ENCODE measurements at places on chromosomes 7 and 10.

GRCh38 chr7:93053209-93053948 is 64.4 kb downstream of the SAMD9 start:
- no peaks in the 10 kb centered on the region for H3K27me3 ChIP-seq
- no peaks in the 10 kb centered on the region for H3K4me1 ChIP-seq
- no peak for DNase-seq

DNA sequence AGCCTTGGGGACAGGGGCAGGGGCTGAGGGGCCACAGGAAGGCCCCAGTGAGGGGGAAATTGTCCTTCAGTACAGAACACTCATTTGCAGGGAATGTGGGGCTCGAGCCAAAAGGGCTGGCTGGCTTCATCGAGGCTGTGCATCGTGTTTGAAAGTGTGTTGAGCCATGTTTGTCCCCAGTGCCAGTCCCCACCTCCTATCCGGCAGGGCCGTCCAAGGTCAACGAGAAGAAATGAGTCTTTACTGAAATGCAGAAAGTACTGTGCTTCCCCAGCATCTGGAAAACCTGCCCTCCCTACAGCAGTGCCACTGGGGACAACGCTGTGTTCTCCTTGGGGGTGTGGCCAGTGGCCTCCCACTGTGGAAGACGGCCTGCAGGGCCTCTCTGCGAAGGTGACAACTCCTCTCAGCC is 214.1 kb downstream of the KLF6 start:
- H3K4me3 ChIP-seq, result no peak overlapping the region
- no peaks in the 10 kb centered on the region for H3K27me3 ChIP-seq
- peak; percentile 55 for DNase-seq
- H3K36me3 ChIP-seq, result no peaks in the 10 kb centered on the region
- no peaks in the 10 kb centered on the region for H3K4me1 ChIP-seq

DNA sequence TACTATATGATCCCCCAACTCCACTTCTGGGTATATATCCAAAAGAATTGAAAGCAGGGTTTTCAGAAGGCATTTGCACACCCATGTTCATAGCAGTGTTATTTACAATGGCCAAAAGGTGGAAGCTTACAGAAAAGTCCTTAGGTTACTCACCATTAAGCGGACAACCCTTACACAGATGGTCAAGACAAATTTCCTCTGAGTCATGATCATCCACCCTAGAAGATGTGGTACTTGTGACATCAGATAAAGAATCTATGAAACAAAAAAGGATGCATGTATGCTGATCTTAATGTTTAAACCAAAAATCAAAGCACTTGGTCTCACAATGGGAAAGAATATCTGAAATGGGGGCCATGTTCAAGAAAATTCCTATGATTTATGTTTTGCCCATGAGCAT is 31.1 kb downstream of the ZC3HAV1 start:
- H3K27ac ChIP-seq, result no peak overlapping the region
- peaks cover 88% of the 10 kb centered on the region for H3K36me3 ChIP-seq
- no peak for DNase-seq
- H3K4me1 ChIP-seq, result peaks cover 3% of the 10 kb centered on the region
- no peak overlapping the region for H3K4me3 ChIP-seq

DNA sequence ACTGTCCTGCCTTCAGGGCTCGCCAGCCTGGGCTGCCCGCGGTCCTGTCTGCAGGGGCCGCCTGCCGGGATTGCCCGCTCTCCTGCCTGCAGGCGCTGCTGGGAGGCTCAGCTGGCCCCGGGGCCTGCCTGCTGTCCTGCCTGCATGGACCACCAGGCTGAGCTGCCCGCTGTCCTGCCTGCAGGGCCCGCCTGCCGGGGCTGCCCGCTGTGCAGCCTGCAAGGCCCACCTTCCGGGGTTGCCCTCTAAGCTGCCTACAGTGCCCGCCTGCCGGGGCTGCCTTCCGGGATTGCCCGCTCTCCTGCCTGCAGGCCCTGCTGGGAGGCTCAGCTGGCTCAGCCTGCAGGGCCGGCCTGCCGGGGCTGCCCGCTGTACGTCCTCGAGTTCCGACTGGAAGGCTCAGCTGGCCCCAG is 164.4 kb downstream of the GLRX3 start:
- H3K4me1 ChIP-seq, result no peaks in the 10 kb centered on the region
- DNase-seq, result no peak
- H3K27ac ChIP-seq, result no peak overlapping the region
- no peaks in the 10 kb centered on the region for H3K36me3 ChIP-seq
- H3K27me3 ChIP-seq, result no peaks in the 10 kb centered on the region
- no peak overlapping the region for H3K4me3 ChIP-seq

- H3K27me3 ChIP-seq, result no peaks in the 10 kb centered on the region
- H3K4me3 ChIP-seq, result no peak overlapping the region
- no peaks in the 10 kb centered on the region for H3K36me3 ChIP-seq
- H3K27ac ChIP-seq, result no peak overlapping the region
- no peak for DNase-seq
These were observed 290.2 kb downstream of the C7orf25 start for GRCh38 chr7:42621543-42622219.

GRCh38 chr7:2371329-2371728 is 16.7 kb downstream of the EIF3B start:
- no peak overlapping the region for H3K27ac ChIP-seq
- no peak overlapping the region for H3K4me3 ChIP-seq
- H3K27me3 ChIP-seq, result no peaks in the 10 kb centered on the region
- H3K36me3 ChIP-seq, result peaks cover 96% of the 10 kb centered on the region
- H3K4me1 ChIP-seq, result no peaks in the 10 kb centered on the region

GRCh38 chr10:68142761-68143160 is 33.5 kb downstream of the MYPN start:
- H3K4me1 ChIP-seq, result no peaks in the 10 kb centered on the region
- no peak overlapping the region for H3K27ac ChIP-seq
- H3K4me3 ChIP-seq, result no peak overlapping the region
- H3K36me3 ChIP-seq, result no peaks in the 10 kb centered on the region
- no peaks in the 10 kb centered on the region for H3K27me3 ChIP-seq
- DNase-seq, result no peak

GRCh38 chr10:21995557-21995956 is 8.0 kb downstream of the DNAJC1 start:
- no peak overlapping the region for H3K4me3 ChIP-seq
- no peaks in the 10 kb centered on the region for H3K4me1 ChIP-seq
- H3K27me3 ChIP-seq, result no peaks in the 10 kb centered on the region
- H3K36me3 ChIP-seq, result no peaks in the 10 kb centered on the region
- no peak overlapping the region for H3K27ac ChIP-seq

DNA sequence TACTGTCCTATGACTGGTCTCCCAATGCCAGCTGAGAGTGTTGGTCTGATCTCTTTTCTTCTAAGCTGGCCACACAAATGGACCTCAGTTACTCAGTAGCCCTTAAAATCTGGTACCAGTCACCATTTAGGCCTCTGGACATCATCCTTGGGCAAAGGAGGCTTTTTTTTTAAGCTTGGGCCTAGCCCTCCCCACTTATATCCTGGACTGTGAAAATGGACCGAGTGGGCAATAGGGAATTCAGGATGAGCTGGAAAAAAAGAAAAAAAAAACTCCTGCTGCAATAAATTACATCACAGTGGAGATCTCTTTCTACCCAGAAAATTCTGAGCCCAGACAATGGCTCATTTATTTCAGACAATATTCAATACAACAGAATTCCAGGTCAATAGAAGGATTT is 68.4 kb downstream of the PARP12 start:
- no peaks in the 10 kb centered on the region for H3K36me3 ChIP-seq
- DNase-seq, result no peak
- no peak overlapping the region for H3K27ac ChIP-seq
- H3K4me1 ChIP-seq, result peaks cover 3% of the 10 kb centered on the region
- no peaks in the 10 kb centered on the region for H3K27me3 ChIP-seq

DNA sequence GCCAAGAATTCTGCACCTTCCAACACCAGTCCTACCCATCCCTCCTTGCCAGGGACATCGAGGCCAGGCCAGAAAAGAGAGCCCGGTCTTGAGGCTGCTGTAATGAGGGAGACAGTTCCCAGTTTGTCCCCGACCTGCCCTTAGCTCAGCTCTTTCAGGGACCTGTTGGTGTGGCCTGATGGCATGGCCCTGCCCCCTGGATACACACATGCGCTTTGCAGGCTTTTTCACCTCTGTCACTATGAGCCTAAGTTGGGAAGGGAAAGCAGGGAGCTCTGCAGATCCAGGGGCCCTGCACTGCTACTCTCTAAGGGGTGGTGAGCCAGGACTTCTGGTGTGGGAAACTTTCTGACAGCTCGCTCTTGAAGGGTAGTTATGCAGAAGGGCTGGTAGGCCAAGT is 2.1 kb downstream of the SCD start:
- peaks cover 60% of the 10 kb centered on the region for H3K36me3 ChIP-seq
- H3K4me1 ChIP-seq, result peaks cover 18% of the 10 kb centered on the region
- peak overlapping the region; percentile 96 for H3K4me3 ChIP-seq
- no peaks in the 10 kb centered on the region for H3K27me3 ChIP-seq

- H3K27me3 ChIP-seq, result no peaks in the 10 kb centered on the region
- H3K36me3 ChIP-seq, result no peaks in the 10 kb centered on the region
- H3K4me1 ChIP-seq, result peaks cover 6% of the 10 kb centered on the region
- no peak overlapping the region for H3K27ac ChIP-seq
- no peak for DNase-seq
These were observed 37.8 kb downstream of the HHEX start for GRCh38 chr10:92727550-92727949.

DNA sequence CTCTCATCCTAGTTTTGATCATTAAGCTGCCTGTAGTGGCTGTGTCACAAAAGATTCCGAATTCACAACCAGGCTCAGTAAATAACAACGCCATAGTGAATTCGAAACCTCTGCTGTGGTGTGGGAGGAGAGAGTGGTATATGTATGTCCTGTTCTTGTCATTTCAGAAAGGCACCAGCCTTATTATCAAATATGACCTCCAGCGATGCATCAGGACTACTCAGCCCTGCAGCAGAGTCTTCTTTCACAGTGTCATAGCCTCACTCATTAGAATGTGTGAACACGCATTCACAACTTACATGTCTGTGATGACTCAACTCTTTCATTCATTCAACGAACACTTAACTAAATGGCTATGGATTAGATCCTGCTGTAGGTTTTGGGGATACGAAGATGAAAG is 15.3 kb downstream of the AOC1 start:
- H3K27ac ChIP-seq, result no peak overlapping the region
- no peaks in the 10 kb centered on the region for H3K4me1 ChIP-seq

GRCh38 chr10:67695555-67695954 is 440 bp downstream of the CTNNA3 start:
- no peaks in the 10 kb centered on the region for H3K4me1 ChIP-seq
- H3K4me3 ChIP-seq, result no peak overlapping the region
- no peaks in the 10 kb centered on the region for H3K27me3 ChIP-seq
- H3K27ac ChIP-seq, result no peak overlapping the region
- no peaks in the 10 kb centered on the region for H3K36me3 ChIP-seq

All from endodermal cell (in vitro differentiated cells).